Upper lobe of right lung (tissue), 1 donor: ENCODE measurements at places on chromosomes 4 and X. TPM values are rescaled to one million over a fixed set of nuclear protein-coding genes. Genes with fewer than 3 reads are reported as not detected.

DNA sequence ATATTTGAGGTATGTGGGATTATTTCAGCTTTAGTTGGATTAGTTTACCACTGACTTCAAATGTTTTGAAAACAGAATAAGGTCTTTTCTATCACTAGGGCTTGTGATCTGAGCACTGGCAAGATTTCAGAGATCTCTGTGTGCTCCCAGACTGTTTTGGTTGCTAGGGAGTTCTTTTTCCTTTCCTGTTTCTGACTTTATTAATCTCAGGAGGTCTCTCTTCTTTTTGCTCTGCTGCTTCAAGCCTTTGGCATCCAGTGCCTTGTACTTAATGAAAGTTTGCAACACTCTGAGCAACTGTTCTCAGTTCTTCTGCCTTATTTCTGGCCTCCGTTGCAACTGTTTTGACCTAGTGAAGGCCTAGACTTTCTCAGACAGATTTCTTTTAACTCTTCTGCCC, 32.1 kb upstream of the PAQR3 start:
- no peaks in the 10 kb centered on the region for H3K27me3 ChIP-seq
- no peak for DNase-seq
- no peak overlapping the region for H3K27ac ChIP-seq
- H3K36me3 ChIP-seq, result no peaks in the 10 kb centered on the region
- no peak overlapping the region for H3K4me3 ChIP-seq

The DMP1 gene
- total RNA-seq, result not detected

- no peak overlapping the region for H3K4me3 ChIP-seq
- H3K36me3 ChIP-seq, result no peaks in the 10 kb centered on the region
- no peaks in the 10 kb centered on the region for H3K27me3 ChIP-seq
- H3K4me1 ChIP-seq, result peaks cover 8% of the 10 kb centered on the region
- no peak for DNase-seq
These were observed 3.6 kb upstream of the TSPAN5 start for GRCh38 chr4:98662055-98662453.

DNA sequence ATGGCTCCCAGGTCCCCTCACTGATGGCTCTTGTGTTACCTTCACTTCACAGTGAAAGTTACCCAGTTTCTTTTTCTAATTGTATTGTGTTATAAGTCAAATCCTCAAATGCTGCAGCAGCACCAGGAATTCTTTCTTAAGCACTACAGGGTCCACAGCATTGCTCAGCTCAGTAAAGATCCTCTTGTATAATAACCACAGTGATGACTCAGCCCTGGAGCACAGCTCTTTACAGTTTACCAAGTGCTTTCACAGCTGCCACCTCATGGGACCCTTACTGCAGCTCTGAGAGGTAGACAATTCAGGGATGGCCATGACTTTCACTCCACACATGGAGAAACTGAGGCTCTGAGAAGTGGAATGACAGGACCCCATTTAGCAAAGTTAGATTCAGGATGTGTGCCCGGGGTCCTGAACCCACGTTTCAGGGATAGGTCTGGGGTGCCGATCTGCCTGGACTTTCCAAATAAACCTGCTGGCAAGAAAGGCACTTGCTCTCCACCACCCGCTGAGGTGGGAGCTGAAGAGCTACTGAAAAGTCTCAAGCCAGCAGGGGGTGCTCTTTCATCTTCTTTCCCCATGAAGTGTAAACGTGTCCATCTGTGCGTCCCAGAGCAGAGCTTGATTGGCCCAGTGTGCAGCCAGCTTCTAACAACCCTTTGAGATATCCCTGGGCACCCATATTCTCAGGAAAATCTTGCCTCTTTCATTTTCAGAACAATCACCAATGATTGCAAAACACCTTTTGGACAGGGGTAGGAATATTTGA, 35.7 kb upstream of the GABRQ start:
- no peaks in the 10 kb centered on the region for H3K27me3 ChIP-seq
- no peaks in the 10 kb centered on the region for H3K36me3 ChIP-seq
- no peaks in the 10 kb centered on the region for H3K4me1 ChIP-seq
- no peak for DNase-seq
- H3K27ac ChIP-seq, result no peak overlapping the region

GRCh38 chr4:8917868-8918783, 46.5 kb upstream of the HMX1 start:
- H3K4me1 ChIP-seq, result no peaks in the 10 kb centered on the region
- H3K27ac ChIP-seq, result no peak overlapping the region
- no peak overlapping the region for H3K4me3 ChIP-seq
- peaks cover 9% of the 10 kb centered on the region for H3K27me3 ChIP-seq
- DNase-seq, result peak; percentile 80
- no peaks in the 10 kb centered on the region for H3K36me3 ChIP-seq

- no peaks in the 10 kb centered on the region for H3K4me1 ChIP-seq
- peak within 1 kb of the TSS; percentile 11 for H3K27ac ChIP-seq
- no peaks in the 10 kb centered on the region for H3K36me3 ChIP-seq
- peak within 1 kb of the TSS; percentile 53 for H3K4me3 ChIP-seq
These were observed at the start of gene NAP1L3 for GRCh38 chrX:93673056-93673868. Gene NAP1L3, minus strand, starts transcription at chrX:93673578. Its CDS starts 274 bp downstream, at chrX:93673304.

- no peak overlapping the region for H3K4me3 ChIP-seq
- no peaks in the 10 kb centered on the region for H3K27me3 ChIP-seq
- no peak overlapping the region for H3K27ac ChIP-seq
- no peaks in the 10 kb centered on the region for H3K36me3 ChIP-seq
- no peaks in the 10 kb centered on the region for H3K4me1 ChIP-seq
These were observed 173.1 kb downstream of the VSIG4 start for GRCh38 chrX:65866773-65867172.

GRCh38 chr4:47733302-47734175, 104.3 kb downstream of the CORIN start:
- no peak overlapping the region for H3K27ac ChIP-seq
- no peak overlapping the region for H3K4me3 ChIP-seq
- no peak for DNase-seq
- no peaks in the 10 kb centered on the region for H3K27me3 ChIP-seq
- H3K36me3 ChIP-seq, result no peaks in the 10 kb centered on the region
- H3K4me1 ChIP-seq, result no peaks in the 10 kb centered on the region

The JCHAIN gene
- 99.1 TPM for total RNA-seq

DNA sequence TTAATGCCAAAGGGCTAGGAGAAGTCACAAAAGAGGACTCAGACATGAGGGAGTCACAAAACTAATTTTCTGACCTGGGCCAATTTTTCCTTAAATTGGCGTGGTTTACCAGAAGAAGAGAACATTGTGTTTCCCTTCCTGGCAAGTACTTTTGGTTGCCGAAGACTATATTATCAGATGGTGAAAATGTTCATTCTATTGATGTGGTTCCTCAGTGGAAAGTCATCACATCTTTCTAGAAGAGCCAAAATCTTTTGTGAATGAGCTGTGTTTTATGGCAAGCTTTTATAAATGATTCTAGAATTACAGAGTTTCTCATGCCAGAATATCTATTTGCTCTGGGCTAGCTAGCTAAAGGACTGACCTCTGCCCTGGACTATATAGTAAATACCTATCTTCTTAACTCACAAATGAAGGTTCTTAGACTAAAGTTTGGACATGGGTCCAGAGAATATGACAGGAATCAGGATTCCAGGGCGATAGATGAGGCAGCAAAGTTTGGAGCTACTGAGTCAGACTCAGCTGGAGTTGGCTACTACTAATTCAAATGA, 288.9 kb downstream of the IL1RAPL2 start:
- no peak overlapping the region for H3K4me3 ChIP-seq
- H3K36me3 ChIP-seq, result no peaks in the 10 kb centered on the region
- H3K27ac ChIP-seq, result no peak overlapping the region
- no peak for DNase-seq

GRCh38 chr4:93746031-93746430, 82.5 kb upstream of the ATOH1 start:
- H3K4me1 ChIP-seq, result peaks cover 6% of the 10 kb centered on the region
- no peak overlapping the region for H3K27ac ChIP-seq
- H3K27me3 ChIP-seq, result no peaks in the 10 kb centered on the region

DNA sequence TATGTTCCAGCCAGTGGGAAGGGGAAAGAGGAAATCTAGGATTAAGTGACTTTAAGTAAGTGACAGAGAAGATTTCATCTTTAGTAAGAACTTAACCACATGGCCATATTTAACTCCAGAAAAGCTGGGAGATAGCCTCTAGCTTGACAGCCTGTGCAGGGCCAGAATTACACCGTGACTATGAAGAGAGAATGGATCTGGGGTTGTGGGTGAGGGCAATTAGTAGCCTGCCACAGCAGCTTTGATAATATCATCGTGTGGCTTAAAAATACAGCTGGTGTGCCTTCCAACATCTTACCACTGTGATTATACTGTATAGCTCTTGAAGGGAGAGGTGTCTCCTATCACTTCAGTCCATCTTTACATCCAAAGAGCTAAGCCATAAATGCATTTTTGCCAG, 57.6 kb upstream of the TBC1D9 start:
- no peaks in the 10 kb centered on the region for H3K27me3 ChIP-seq
- H3K4me3 ChIP-seq, result no peak overlapping the region
- H3K4me1 ChIP-seq, result peaks cover 8% of the 10 kb centered on the region

GRCh38 chrX:152886716-152887115, 11.2 kb upstream of the ZNF185 start:
- DNase-seq, result no peak
- H3K4me1 ChIP-seq, result no peaks in the 10 kb centered on the region
- no peaks in the 10 kb centered on the region for H3K36me3 ChIP-seq
- no peaks in the 10 kb centered on the region for H3K27me3 ChIP-seq
- H3K4me3 ChIP-seq, result no peak overlapping the region
- H3K27ac ChIP-seq, result no peak overlapping the region

The PRSS48 gene
- not detected for total RNA-seq

GRCh38 chr4:3451956-3452355, 10.2 kb downstream of the HGFAC start:
- H3K36me3 ChIP-seq, result no peaks in the 10 kb centered on the region
- no peak overlapping the region for H3K27ac ChIP-seq
- H3K27me3 ChIP-seq, result no peaks in the 10 kb centered on the region
- no peaks in the 10 kb centered on the region for H3K4me1 ChIP-seq
- DNase-seq, result no peak

The PPEF2 gene
- total RNA-seq, result not detected

GRCh38 chrX:16914058-16914457, 32.4 kb upstream of the REPS2 start:
- no peak overlapping the region for H3K4me3 ChIP-seq
- no peaks in the 10 kb centered on the region for H3K4me1 ChIP-seq
- no peaks in the 10 kb centered on the region for H3K27me3 ChIP-seq
- no peak for DNase-seq

The COX18 gene
- total RNA-seq, result 13.2 TPM

The AMER1 gene
- total RNA-seq, result 4.5 TPM

- no peak for DNase-seq
- H3K4me3 ChIP-seq, result no peak within 1 kb of the TSS
- no peaks in the 10 kb centered on the region for H3K36me3 ChIP-seq
- H3K27me3 ChIP-seq, result no peaks in the 10 kb centered on the region
These were observed at the start of gene MAGEB2 for GRCh38 chrX:30215357-30215843. Gene MAGEB2, plus strand, starts transcription at chrX:30215563. Its CDS starts 3,018 bp downstream, at chrX:30218581.

The CSN1S1 gene
- total RNA-seq, result not detected

The TMEM35A gene
- total RNA-seq, result 1.5 TPM

DNA sequence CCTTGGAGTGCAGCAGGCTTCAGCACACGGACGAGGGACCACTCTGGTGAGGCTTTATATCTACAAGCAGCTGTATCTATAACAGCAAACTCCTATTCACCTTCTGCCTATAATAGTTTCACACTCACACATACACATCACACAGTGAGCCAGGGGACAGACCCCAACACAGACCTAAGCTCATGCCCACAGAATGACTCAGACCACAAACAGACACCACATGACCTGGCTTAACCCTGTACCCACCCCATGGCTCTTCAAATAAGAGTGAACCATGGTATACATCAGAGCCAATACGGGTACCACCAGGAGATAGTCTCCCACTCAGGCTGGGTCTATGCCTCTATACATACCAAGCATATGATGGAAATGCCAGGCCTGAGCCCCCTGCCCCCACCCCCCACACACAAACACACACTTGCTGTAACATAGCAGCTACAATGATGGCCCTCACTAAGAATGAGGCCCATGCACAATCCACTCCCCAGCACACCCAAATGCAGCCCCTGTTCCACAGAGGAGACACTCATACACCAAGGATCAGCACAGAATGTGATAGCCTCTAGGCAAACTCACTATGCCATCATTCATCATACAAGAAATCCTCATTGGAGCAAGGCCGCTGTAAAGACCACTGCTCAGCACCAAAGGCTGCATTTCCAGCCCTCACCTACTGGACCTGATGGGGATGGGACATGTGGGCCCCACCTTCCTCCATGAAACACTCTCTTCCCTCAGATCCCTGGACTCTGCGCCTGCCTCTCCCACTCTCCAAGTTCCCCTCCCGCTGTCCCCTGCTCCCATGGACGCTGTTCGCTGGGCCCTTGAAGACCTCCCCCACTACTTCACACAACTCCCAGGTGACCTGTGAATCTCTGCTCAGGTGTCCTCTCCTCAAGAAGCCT, 62.1 kb upstream of the XIAP start:
- no peaks in the 10 kb centered on the region for H3K27me3 ChIP-seq
- no peak overlapping the region for H3K4me3 ChIP-seq
- no peak for DNase-seq
- no peaks in the 10 kb centered on the region for H3K4me1 ChIP-seq
- no peaks in the 10 kb centered on the region for H3K36me3 ChIP-seq

DNA sequence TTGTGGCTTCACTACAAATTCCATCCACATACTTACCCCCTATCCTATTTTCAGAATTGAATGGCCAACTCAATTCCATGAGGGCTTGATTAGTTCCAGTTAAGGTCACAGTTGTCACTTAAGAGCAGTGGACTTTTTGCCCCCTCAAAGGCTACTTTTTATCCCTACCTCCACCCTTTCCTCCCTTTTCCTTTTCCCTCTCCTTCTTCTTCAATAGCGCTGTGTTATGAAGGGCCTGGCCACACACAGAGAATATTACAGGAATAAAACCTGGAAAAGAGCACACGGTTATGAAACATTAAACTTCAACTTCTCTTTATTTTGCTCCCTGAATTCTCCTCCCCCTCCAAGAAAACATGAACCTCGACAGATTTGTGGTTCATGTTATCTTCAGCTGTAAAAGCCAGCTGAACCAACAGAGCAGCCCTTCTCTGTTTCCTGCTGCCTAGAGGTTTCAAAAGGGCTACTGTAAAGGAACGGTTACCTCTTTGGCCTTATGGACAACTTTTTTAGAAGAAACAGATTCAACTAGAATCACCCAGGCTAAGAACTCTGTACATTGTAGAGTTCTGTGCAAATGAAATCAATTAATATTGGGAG, 87.0 kb upstream of the RPL34 start:
- no peak overlapping the region for H3K4me3 ChIP-seq
- no peaks in the 10 kb centered on the region for H3K36me3 ChIP-seq
- H3K4me1 ChIP-seq, result no peaks in the 10 kb centered on the region
- no peaks in the 10 kb centered on the region for H3K27me3 ChIP-seq
- no peak overlapping the region for H3K27ac ChIP-seq
- no peak for DNase-seq

DNA sequence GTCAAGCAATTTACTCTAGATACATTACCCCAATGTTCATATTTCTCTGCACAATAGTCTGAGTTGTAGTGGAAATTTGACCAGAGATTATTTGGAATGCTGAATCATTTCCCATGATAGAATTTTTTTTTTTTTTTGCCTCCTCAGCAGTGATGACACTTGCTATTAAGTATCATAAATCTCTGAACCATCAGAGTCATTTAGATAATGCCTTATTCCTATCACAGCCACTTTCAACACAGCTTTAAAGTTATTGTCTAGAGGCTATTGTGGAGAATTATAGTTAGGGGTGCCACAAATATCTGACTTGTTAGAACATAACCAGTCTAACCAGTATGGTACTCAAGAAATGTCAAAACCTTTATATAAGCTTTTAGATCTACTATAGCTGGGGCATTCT, 79.8 kb downstream of the LCORL start:
- no peaks in the 10 kb centered on the region for H3K27me3 ChIP-seq
- no peak overlapping the region for H3K27ac ChIP-seq
- peaks cover 3% of the 10 kb centered on the region for H3K36me3 ChIP-seq
- no peak overlapping the region for H3K4me3 ChIP-seq
- no peaks in the 10 kb centered on the region for H3K4me1 ChIP-seq
- no peak for DNase-seq

The GYG2 gene
- total RNA-seq, result 1.4 TPM

The NOX1 gene
- not detected for total RNA-seq
